ENCODE measurements at places on chromosomes 2 and 18. TPM values are rescaled to one million over a fixed set of nuclear protein-coding genes. Genes with fewer than 3 reads are reported as not detected.

The BOK gene
- total RNA-seq, result 32.2 TPM

- no peak for DNase-seq
Observed at GRCh38 chr2:174692256-174692919, 71.9 kb downstream of the CHRNA1 start.

DNA sequence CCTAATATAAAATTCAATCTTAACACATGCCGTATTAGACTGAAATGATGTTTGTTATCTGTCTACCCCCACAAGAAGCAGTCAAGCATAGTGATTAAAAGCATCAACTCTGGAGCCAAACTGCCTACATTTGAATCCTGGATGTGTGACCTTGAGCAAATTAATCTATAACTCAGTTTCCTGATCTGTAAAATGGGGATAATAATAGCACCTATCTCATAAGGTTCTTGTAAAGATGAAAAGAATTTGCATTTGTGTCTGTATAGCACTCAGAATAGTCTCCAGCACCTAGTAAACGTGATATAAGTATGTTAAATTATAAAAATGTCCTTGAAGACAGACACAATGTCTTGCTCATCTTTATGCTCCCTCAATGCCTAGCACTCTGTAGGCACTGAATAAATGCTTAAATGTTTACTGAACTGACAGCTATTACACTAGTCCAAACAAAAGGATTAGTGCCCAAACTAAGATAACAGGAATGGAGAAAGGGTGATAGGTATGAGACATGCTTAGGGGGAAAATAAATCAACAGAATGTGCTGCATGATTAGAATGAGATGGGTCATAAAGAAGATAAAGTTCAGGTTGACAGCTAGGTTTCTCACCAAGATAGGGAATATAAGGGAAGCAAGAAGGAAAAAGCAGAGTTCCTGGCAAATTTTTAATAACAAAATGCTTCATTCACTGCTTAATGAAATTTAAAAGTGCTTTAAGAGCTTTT is 180.6 kb downstream of the ATAD2B start:
- no peak for DNase-seq

DNA sequence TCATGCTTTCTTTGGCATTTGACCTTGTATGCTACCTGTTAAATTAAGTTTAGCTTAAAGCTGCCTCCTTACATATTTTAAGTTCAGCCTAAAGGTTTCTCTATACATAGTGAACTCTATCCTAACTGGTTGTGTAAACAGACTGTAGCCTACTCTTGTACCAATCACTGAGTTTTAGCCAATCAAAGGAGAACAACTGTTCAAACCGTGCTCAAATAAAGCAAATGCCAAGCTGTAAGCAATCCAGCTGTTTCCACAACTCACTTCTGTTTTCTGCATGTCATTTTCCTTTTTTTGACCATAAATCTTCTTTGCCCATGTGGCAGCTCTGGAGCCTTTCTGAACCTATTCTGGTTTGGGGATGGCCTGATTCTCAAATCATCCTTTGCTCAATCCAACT is 1603.8 kb upstream of the ACVR2A start:
- DNase-seq, result no peak

Measured in breast epithelium (tissue), 4 donors.